Endothelial cell (in vitro differentiated cells): ENCODE measurements at places on chromosomes 11 and 22. TPM values are rescaled to one million over a fixed set of nuclear protein-coding genes. Genes with fewer than 3 reads are reported as not detected.

SERGEF gene
- total RNA-seq = 19.1 TPM

GRCh38 chr11:6251120-6251733 is 8.4 kb upstream of the CCKBR start:
- DNase-seq = peak; percentile 84

- DNase-seq = no peak
Observed at GRCh38 chr11:105641433-105641832, 31.6 kb downstream of the GRIA4 start.

C11orf71 gene
- 6.7 TPM for total RNA-seq

GRCh38 chr11:12177739-12178338 is 67.4 kb downstream of the MICAL2 start:
- no peak for DNase-seq

DNA sequence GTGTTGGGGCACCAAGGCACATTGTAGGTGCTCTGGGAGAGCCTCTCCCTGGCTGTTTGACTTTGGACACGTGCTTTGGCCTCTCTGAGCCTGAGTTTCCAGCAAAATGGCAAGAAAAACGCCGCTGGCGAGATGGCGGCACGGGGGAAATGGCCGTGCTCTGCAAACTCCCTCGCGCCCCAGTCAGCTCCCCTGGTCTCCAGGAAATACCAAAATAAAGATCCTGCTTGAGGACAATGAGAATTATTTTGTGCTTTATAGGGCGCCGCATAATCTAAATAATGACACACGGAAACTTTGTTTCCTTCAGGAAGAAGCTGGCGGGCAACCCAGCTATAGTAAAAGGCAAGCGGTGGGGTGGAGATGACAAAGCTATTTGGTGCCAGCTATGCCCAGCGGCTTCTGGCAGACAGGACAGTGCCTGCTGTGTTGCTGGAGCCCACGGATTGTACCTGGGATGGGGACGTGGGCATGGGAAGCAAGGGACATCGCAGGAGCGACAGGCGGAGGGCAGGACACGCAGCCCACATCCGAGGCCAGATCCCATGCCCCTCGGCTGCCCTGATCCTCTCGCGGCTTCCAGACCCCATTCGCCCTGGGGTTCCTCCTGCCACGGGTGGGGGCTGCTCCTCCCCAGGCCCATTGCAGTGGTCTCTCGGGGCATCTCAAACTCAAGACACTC is 26.3 kb upstream of the RFPL3 start:
- DNase-seq = no peak
